ENCODE measurements at places on chromosomes 1 and 21.

DNA sequence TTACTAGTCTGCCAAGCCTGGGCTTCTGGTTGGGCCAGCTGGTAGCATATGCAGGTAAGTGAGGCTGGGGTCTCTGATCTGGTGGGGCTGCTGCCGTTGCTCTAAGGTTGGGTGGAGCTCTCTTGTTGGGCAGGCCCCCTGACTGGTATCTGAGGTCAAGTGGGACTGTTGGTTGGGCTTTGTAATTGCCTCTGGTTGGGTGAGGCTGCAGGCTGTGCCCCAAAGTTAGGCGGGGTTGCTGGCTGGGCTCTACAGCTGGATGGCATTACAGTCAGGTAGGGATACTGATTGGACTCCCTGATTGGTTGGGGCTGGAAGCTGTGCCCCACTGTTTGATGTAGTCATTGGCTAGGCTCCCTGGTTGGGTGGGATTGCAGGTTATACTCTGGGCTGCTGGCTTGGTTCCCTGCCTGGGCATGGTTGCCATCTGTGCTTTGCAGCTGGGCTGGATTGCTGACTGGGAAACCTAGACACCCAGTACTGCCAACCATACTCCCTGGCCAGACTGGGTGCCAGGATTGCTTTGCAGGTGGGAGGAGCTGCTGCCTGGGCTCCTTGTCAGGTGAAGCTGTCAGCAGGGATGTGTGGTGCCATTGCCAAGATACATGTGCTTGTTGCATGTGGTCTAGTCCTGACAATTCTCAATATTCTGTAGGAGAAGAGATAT, 130.5 kb downstream of the RABGAP1L start:
- no peak for DNase-seq

DNA sequence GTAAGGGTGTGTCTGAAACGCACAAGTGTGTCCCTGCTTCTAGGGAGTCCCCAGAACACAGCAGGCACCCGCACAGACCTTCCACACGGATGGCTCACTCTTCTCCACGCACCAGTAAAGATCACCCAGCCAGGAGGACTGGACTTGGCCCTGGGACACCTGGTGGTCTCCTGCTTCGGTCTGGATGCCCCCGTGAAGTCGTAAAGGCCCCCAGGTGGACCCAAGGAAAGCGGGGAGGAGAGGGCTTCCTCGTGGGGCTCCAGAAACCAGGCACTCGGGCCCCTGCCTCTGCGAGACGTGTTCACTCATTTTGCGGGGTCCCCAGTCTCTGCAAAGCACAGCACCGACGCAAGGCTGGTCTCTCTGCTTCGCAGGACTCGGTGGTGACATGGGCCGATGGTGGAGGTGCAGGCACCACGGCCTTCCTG, 20.2 kb upstream of the COL6A2 start:
- no peak for DNase-seq

GRCh38 chr21:29300807-29301138, 2.1 kb downstream of the BACH1 start:
- DNase-seq: no peak

- no peak for DNase-seq
Measured at GRCh38 chr1:38153778-38154470, 107.3 kb upstream of the POU3F1 start.

DNA sequence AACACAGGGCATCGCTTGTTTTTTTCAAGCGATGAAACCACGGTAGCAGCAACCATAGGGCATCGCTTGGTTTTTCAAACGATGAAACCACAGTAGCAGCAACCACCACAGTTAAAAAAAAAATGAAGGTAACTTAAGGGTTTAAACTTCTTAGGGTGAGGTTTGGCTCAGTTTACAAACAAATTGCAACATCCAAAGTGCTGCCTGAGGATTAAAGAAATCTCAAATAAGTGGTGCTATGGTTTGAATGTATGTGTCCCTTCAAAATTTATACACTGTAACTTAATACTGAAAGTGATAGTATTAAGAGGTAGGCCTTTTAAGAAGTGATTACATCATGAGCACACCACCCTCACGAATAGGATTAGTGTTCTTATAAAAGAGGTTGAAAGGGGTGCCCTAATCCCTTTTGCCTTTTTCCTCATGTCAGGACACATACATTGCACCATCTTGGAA, 6.4 kb upstream of the GBP5 start:
- no peak for DNase-seq

- no peak for DNase-seq
Measured at GRCh38 chr21:29939924-29940275, at the start of gene GRIK1. Gene GRIK1, minus strand, starts transcription at chr21:29939996.

DNA sequence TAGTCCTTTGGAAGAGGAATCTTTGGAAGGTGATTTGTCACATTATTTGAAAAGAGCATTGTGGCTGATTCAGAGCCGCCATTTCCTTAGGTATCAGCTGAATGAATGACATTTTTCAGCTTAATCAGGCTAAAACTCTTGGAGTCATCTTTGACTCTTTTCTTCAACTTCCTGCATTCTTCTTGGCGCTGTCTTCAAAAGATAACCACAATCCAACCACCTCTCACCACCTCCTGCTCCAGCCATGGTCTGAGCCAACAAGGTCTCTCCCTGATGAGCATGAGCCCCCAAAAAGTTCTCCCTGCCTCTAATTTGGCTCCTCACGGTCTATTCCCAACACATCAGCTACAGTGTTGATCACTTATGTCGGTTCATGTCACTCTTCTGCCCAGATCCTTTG, 297.6 kb upstream of the RUNX1 start:
- no peak for DNase-seq

GRCh38 chr1:245409341-245410195, 254.8 kb downstream of the KIF26B start:
- no peak for DNase-seq

- DNase-seq: no peak
Measured at GRCh38 chr1:156194300-156194652, 372 bp downstream of the SLC25A44 start.

GRCh38 chr1:90502194-90502593, 214.9 kb downstream of the BARHL2 start:
- no peak for DNase-seq

DNA sequence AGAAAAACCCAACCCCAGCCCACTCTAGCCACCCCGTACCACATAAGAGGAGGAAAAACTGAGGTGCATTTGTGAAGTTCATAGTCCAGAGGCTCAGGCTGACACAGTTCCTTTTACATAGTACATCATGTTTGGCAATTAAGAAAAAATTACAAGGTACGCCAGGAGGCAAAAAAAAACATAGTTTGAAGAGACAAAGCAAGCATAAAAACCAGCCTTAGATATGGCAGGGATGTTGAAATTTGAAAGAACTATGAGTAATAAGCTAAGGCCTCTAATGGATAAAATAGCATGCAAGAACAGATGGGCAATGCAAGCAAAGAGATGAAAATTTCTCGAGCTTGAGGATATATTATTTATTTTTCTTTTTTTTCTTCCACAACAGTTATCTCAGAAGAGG, 31.9 kb downstream of the MIXL1 start:
- no peak for DNase-seq

- no peak for DNase-seq
Measured at GRCh38 chr1:236659792-236660587, 26.3 kb upstream of the ACTN2 start.

DNA sequence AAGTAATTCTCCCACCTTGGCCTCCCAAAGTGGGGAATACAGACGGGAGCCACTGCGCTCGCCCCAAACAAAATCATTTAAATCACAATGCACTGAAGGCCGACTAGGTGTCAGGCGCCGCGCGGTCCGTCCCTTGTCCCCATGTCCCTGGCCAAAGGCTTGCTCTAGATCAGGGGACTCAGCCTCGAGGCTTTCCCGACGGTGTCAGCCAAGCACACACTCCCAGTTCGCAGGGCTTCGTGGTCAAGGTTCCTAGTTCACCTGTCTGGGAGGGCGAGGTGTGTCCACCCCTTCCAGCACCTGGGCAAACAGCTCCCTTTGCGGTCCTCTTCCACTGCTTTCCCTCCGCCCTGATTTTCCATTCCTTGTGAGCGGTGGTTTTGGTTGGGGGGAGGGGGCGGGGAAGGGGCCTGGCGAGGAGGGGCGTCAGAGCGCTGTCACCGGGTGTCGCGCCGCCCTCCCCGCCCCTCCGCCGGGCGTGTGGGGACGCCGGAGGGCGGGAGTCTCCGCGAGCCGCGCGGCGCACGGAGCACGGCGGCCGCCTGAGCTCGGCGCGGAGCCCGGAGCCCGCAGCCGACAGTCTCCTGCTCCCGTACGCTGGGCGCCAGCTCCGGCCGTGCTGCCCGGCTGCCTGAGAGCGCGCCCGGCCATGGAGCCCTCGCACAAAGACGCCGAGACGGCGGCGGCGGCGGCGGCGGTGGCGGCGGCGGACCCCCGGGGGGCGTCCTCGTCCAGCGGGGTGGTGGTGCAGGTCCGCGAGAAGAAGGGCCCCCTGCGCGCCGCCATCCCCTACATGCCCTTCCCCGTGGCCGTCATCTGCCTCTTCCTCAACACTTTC, at the start of gene STUM:
Gene STUM (plus strand): TSS at position 509 of the 838 bp plus-strand sequence. CDS start 141 bp downstream, at position 650.
- DNase-seq: no peak

- DNase-seq: no peak
Measured at GRCh38 chr1:95888941-95889390, 655.0 kb downstream of the RWDD3 start.

- DNase-seq: no peak
Measured at GRCh38 chr1:167584581-167584980, 31.0 kb upstream of the CREG1 start.

DNA sequence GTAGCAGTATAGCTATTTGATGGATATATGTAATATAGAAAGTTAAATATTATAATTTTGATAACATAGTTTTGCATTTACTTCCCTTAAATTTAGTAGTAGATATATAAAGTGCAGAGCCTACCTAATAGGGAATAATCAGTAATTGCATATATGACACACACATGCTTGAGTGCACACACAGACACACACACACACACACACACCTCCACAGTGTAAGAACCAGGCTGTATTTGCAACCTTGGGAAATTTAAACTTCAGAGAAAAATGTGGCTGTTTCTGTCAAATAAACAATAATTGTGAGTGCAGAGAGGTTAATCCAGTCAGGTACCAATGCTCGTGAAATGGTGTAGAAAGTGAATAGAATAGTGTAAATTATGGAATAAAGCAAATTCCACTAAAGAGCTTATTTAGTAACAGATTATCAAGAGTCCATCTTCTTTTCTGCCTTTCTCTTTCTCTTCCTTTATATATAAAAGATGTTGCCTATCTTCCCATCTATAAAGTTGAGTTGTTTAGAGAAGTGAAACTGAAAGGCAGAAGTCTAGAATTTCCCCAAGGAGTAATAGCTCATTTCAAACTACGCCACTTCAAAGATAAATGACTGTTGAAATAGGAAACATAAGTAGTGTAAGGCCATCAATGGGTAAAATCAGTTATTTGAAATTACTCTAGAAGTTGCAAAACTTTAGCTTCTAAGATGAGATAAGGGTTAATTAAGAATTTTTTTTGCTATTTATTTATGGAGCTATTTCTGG, 273.7 kb downstream of the SRGAP2C start:
- DNase-seq: no peak

- no peak for DNase-seq
Measured at GRCh38 chr21:26408511-26408910, 164.6 kb downstream of the CYYR1 start.

DNA sequence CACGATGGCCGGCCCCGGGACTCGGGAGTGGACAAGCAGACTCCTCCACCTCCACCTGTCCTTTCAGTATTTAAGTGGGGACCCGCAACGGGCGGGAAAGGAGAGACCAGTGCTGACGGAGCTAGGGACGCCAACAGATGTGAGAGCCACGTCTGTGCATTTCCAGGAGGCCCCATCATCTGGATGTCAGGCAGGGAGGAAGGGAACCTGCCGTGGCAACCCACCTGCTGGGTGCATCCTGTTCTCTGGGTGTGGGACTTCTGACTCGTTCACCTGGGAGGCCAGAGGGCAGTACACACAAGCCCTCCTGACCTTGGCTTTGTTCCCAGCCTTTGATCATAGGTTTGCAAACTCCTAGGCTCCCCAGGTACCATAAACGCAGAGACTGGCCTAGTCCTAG, 5.6 kb upstream of the PCBP3 start:
- DNase-seq: no peak

DNA sequence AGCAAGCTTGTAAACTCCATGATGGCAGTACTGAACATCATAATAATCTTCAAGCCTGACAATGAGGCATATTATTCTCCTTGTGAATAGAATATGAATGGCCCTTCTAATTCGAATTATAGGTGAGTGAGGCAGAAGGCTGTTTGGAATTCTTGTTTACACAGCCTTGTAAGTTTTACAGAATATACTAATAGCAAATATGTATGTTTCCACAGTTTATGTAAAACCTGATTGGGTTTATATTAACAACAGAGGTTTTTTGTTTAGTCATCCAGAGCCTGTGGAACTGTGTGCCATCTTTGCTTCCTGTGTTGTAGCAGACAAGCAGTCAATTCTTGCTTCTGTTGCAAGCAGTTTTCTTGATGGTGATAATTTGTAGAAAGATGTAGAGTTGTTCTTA, 8.0 kb downstream of the OSBPL9 start:
- no peak for DNase-seq

DNA sequence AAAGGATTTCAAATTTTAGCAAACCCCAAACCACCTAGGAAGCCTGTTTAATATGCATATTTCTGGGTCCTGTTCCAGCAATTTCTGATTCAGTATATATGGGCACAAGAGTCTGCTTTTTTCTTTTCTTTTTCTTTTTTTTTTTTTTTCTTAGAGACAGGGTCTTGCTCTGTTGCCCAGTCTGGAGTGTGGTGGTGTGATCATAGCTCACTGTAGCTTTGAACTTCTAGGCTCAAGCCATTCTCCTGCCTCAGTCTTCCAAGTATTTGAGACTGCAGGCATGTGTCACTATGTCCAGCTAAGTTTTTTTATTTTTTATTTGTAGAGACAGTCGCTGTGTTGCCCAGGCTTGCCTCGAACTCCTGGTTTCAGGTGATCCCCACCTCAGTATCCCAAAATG, 34.8 kb downstream of the CCDC18 start:
- DNase-seq: no peak

DNA sequence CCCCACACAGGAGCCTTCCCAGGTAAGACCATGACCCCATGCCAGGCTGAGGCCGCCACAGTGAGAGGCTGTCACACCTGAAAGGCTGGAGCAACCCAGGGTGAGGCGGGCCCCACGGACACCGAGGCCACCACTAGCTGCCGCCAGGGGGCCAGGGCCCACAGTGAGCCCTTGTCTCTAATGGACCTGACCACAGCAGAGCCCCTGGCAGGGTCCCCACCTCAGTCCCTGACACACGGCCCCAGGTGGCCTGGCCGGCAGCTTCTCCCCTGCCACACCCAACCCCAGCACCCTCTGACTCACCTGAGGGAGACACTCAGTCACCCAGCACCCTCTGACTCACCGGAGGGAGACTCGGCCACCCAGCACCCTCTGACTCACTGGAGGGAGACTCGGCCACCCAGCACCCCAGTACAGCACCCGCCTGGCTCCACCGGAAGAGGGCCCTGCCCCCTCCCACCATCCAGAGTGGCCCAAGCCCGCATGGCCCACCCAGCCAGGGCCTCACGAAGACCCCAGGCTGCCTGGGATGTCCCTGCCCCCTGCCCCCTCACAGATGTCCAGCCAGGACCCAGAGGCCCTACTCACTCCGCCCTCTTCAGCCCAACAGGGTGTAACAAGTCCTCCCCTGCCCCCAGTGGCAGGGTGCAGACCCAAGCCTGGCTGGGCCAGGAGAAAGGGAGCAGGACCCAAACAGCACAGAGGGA, 4.4 kb downstream of the DVL1 start:
- peak; percentile 44 for DNase-seq

GRCh38 chr1:11731691-11732283, 4.1 kb upstream of the AGTRAP start:
- no peak for DNase-seq

GRCh38 chr1:25821630-25822091, 1.9 kb downstream of the MTFR1L start:
- no peak for DNase-seq
